ENCODE measurements at places on chromosomes 2 and 18.

- no peak for DNase-seq
Measured at GRCh38 chr2:28325567-28326468, 66.8 kb upstream of the FOSL2 start.

DNA sequence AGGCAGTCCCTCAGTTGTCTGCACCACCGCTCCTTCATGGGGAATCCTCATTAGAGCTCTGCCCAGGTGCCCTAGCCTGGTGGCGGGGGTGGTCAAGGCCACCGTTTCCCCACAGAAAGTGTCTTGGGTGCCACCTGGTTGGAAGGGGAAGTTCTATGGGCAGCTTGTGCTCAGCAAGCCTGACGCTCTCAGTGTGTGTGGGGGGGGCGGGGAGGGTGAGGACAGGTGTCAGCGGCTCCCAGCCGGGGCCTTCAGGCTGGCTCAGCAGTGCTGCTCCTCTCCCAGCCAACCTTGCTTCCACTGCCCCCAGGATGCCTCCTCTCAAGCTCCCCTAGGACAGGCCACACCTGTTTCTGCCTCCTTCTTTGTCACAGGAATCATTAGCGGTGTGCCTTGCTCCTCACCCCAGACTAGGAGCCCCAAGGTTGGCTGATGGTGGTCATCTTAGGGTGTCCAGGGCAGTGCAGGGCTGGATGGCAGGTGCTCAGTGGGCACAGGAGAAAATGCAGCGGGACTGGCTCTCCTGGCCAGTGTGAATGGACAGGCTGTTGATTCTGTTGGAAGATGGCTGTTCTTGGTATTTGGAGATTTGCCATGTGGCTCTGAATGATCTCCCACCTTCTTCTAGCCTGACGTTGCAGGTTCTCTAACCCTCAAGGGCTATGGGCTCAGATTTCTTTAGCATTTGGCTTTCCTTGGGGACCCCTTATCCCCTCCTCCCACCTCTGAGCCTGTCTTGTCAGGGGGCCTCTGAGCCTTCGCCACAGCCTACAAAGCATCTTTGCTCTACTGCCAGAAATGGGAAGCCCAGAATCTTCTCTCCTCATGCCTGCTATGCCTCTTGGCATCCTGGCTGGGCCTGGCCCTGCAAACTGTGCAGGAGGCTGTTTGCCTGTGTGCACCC lies 185.8 kb upstream of the HS6ST1 start:
- DNase-seq = no peak

GRCh38 chr18:77061946-77062517 lies 70.6 kb downstream of the MBP start:
- no peak for DNase-seq

GRCh38 chr2:75375646-75376582 lies 176.6 kb upstream of the TACR1 start:
- no peak for DNase-seq

DNA sequence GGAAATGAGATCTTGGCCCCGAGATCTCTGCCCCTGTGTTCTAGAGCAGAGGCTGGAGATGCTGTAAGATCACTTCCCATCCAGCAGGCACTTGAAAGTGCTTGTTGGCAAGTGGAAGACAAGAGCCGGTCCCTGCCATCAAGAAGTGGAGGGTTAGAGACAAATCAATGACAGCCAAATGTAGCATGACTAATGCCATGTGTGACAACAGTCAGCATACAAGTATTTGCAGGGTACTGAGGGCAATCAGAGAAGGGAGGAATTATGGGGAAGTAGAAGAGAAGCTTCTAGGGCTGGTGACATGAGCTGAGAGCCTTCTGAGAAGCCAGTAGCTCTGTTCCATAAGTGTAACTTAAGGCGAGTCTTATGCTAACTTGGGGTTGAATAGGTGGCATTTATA lies 58.6 kb downstream of the TMEM17 start:
- no peak for DNase-seq

DNA sequence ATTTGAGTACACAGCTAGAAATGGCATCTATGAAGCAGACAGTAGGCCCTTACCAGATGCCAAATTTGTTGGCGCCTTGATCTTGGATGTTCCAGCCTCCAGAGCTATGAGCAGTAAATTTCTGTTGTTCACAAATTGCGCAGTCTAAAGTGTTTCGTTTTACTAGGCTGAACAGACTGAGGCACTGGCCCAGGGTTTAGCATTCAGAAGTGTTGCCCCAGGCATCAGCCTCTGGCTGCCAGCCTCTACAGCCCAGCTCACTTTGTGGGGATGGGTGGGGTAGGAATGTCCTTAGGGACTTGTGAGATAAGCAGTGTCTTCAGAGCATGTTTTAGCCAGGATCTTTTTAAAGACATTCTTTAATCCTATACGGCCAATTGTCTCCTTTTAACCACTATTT lies 51.5 kb upstream of the MGAT5 start:
- no peak for DNase-seq

GRCh38 chr2:220226076-220226475 lies 598.6 kb downstream of the SLC4A3 start:
- no peak for DNase-seq

- DNase-seq = no peak
Measured at GRCh38 chr2:95730813-95731212, 139.0 kb downstream of the TRIM43 start.

- DNase-seq = no peak
Measured at GRCh38 chr18:8808001-8808400, 102.6 kb downstream of the MTCL1 start.

- DNase-seq = no peak
Measured at GRCh38 chr2:71153585-71154224, 23.3 kb downstream of the MPHOSPH10 start.

GRCh38 chr2:11618708-11619062 lies 51.3 kb downstream of the NTSR2 start:
- no peak for DNase-seq

GRCh38 chr18:36250827-36251226 lies 46.7 kb upstream of the FHOD3 start:
- DNase-seq = no peak

- no peak for DNase-seq
Measured at GRCh38 chr2:128786741-128787478, 468.2 kb upstream of the HS6ST1 start.

- DNase-seq = no peak
Measured at GRCh38 chr2:232269867-232270266, 108.7 kb upstream of the ALPP start.

- DNase-seq = no peak
Measured at GRCh38 chr2:29532436-29532835, 388.9 kb downstream of the ALK start.

DNA sequence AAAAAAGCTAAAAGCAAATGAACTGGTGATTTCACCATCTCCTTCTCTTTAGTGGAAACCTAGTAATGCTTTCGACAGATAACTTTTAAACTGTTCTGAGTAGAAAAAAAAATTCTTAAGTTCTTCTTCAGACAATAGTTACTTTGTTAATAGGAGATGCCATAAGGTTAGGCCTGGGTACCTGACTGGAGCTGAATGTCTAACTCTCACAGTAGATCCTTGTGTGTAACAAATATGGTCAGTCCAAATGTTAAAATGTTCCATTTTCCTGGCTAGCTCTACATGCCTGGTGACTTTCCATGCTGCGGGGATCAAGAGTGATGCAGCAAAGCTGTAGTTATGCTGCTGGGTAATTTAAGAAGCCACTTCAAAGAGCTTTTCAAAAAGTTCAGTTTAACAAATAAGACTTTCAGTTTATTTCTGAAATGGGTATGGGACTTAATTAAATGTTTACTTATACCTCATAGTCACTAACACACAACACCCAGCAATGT lies 264.0 kb upstream of the SESTD1 start:
- DNase-seq = no peak

DNA sequence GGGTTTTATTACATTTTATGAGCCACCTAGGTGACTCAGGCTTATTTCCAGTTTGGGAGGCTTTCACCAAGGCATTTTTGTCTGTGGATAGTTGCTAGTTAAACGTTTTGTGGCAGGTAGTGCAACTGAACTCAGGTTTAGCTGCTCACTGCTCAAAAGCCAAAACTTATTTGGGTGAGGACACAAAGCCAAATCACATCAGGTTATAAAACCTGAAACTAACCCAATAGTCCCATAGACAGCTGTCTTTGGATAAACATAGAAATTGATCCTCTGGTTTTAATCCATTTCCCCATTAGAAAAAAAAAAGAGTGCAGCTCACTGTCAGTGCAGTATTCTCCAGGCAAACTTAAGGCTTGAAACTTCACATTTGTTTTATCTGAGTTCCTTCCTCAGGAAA lies 362.6 kb upstream of the TFPI start:
- no peak for DNase-seq

- no peak for DNase-seq
Measured at GRCh38 chr2:237152361-237152760, 66.7 kb downstream of the COPS8 start.

DNA sequence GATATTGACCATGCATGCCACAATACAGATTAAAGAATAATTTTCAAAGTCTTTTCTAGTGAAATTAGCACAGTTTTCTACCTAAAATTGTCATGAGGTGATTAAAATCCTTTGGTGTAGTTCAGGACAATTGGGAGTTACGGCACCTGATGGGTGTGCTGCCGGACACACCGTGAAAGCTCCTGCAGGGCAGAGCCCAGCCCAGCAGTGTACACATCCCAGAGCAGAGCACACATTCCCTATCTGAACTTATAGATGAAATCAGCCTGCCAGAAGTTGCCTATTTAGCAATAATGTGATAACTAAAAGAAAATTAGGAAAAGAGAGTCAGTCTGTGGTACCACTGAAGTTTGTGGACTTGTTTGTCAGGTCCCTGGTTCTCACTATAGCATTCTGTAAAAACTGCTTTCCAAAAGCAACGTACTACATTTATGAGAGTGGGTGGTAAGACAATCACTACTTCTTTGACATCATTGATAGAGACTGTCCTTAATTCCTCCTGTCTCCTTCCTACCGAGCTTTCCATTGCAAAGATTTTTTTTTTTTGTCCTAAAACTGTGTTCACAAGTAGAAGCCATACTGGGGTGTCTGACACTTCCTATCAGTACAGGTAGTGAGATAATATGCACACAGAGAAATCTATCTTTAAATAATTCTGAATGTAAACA lies 3.4 kb downstream of the CYTIP start:
- DNase-seq = no peak

DNA sequence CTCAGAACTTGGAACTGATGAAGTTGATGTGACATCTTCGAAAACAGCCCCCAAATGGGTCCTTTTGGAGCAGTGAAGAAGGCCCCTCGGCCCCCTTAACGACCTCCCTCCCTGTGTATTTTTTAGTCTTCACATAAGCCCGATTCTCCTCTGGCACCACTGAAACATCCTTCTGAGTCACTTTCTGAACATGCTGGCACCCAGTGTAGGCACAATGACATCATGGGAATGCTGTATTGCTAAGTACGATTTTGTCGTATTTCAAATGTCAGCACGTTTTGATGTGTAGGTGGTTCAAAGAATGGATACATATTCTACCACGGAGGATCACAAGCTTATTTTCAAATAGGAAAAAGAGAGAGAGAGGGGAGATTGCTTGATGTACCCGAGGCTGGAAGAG lies 111.7 kb upstream of the RIOK3 start:
- DNase-seq = no peak

DNA sequence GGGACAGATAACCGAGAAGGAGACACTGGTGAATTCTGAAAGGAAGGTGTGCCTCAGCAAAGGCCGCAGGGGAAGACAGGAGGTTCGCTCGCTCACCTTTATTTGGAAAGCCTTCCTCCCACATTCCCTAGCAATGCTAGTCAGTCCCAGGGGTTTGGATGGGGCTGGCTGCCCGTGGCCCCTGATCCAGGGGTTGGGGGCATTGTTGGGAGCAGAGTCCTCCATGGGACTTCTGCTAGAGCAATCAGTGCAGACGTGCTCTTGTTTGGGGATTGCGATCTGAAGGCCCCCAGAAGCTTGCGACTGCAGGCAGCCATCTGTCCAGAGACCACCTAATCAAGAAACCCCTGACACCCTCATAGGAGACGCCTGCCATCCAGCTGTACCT lies 6.0 kb upstream of the CYP27C1 start:
- no peak for DNase-seq

DNA sequence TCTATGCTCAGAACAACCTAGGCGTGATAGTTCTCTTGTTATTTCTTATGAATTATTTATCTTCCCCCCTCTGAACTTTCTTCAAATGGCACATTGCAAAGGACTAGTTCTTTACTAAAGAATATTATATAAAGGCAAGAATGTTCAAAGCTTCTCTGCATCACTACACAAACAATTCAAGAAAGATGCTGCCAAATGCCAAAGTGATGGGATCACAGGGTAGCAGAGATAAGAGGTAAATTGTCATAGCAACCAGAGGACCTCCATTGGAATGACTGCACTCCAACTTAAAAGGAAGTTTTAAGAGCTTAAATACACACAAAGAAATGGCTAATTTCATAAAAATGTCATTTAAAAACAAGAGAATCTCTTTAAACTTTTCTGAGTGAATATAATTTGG lies 72.8 kb downstream of the AQP4 start:
- no peak for DNase-seq

DNA sequence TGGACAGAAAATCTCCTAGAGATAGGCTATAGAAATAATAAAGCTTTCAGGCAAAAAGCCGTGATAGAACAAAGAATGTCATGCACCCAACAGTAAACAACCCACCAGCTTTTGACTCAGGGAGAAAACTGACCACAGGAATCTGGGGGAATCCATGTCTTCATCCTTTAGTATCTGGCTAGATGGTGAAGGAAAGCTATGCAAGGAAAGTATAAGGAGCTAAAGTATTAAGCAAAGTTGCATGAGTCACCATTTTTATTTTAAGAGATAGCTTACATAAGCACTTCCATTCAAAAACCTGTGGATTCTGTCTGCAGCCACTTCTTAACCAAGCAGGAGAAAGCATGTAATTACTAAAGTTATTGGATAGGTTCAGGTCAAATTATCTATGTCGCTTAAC lies 363.8 kb downstream of the LRP1B start:
- DNase-seq = no peak

- DNase-seq = no peak
Measured at GRCh38 chr2:68907232-68907919, 36.2 kb upstream of the BMP10 start.

DNA sequence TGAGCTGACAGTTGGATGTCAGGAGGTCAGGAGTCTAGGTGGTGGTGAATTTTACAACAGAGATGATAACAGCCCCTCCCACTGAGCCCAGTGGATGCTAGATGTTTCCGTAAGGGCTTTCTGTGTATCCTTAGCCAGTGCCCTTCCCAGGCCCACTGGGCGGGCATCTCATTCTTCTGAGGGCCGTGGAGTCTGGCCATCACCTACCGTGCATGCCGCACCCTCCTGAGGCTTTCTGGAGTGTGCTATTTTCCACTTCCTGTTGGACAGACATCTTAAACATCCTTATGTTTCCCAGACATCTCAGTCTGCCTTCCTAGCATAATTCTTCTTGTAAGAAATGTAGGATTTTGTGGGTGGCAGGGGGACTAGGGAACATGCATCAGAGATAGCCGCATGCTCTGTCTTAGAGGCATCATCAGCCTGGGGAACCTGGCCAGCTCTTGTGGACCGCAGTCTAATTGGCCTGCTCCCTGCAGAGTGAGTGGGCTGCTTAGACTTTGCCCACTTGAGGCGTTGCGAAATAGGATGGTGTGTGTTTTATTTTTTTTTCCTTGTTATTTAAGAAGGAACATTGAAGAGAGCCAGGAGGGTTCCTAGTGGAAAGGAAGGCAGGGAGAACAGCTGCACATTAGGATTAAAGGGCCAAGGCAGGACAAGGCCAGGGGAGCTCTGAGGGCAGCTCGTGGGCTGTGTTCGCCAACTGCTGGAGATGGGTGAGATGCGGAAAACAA lies 135.8 kb downstream of the SH3RF3 start:
- no peak for DNase-seq

GRCh38 chr2:63755216-63755615 lies 86.5 kb upstream of the UGP2 start:
- no peak for DNase-seq

- no peak for DNase-seq
Measured at GRCh38 chr2:176907341-176907740, 305.3 kb upstream of the HNRNPA3 start.
